ENCODE measurements at places on chromosomes 12 and 14. TPM values are rescaled to one million over a fixed set of nuclear protein-coding genes. Genes with fewer than 3 reads are reported as not detected.

DNA sequence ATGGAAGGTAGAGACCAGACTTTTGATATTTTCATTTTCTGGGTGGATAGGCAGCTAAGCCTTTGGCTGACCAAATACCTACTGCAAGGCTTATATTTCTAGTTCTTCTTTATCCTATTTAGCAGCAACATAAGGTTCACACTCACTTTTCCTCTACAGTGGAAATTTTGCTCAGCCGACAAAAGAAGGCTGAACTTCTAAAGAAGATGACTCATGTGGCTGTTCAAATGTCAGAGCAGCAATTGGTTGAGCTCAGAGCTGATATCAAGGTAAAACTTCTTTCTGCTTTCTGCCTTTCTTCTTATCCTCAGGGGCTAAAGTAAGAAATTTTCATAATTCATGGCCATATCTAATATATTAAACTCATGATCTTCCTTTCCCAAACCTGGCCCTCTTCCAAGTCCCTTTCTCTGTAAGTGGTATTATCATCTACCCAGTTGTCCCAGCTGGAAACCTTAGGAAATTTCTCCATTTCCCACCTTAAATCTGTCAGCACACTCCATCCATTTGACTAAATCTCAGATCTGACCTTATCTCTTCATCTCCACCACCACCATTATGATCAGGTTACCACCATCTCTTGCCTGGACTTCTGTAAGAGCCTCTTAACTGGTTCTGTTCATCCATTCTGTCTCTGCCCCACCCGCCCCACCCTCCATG, 19.8 kb upstream of the KCNH3 start:
- no peak for DNase-seq

Gene ATL1
- total RNA-seq: 1.1 TPM

DNA sequence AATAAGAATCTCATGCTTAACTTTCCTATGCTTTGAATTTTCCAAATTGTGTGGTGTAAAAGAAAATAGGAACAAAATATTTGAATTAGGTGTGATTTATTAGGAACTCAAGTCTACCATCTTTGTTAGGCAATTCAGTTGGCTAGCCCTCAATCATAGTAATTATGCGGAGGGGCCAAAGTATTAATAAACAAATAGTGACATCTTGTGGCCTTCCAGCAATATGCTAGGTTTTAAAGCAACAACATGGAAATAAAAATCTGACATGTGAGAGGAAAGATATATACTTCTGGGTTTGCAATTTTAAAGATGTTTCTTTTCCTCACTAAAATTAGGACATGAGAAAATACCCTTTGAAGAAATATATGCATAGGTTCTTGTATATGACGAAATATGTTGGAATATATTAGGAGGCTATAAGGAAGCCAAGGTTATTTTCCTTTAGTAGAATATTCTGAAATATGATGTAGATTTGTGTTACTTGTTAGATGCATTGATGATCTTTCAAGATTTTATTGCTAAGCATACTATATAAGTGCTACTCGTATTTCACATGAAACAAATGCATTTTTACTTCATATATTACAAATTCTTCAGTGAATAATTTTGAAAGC, 200.4 kb downstream of the PTPRO start:
- no peak for DNase-seq

DNA sequence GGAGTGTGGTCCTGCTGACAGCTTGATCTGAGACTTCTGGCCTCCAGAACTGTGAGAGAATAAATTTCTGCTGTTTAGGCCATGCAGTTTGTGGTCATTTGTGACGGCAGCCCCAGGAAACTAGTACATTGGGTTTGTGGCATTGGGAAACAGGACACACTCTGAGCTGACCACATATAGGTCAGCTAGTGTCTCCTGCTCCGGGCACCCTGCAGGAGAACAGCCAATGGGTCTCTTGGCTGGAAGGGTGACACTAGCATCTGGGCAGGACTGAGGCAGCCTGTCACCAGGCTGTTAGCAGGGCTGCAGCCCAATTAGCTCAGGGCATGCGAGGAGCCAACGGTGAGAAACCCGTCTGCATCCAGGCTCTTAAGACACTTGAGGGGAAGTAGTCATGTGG, 83.2 kb downstream of the PITPNM2 start:
- no peak for DNase-seq

- peak; percentile 67 for DNase-seq
Observed at GRCh38 chr12:104177663-104178501, 37.7 kb upstream of the TXNRD1 start.

GRCh38 chr12:45209784-45210183, 6.1 kb upstream of the ANO6 start:
- no peak for DNase-seq

- no peak for DNase-seq
Observed at GRCh38 chr12:131984334-131984733, 34.6 kb downstream of the EP400 start.

DNA sequence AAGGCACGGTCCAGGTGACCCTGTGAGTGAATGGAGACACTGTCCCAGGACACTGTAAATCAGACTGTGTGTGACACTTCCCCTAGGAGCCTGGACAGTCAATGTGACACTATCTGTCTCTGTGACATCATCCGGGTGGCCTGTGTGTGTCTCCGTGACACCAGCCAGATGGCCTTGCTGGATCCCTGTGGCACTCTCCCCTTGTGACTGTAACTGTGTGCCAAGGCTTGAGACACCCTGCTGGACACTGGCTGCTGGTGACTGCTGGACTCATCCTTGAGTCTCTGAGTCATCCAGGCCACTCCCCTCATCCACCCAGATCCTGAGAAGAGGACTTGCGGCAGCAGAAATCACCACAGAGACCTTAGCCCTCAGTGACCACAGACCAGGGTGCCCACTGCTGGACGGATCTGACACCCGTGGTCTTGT, 51.6 kb downstream of the MVK start:
- DNase-seq: no peak

Gene SERPINA3
- not detected for total RNA-seq

- DNase-seq: no peak
Observed at GRCh38 chr14:22213120-22213519, 375.9 kb downstream of the DAD1 start.

DNA sequence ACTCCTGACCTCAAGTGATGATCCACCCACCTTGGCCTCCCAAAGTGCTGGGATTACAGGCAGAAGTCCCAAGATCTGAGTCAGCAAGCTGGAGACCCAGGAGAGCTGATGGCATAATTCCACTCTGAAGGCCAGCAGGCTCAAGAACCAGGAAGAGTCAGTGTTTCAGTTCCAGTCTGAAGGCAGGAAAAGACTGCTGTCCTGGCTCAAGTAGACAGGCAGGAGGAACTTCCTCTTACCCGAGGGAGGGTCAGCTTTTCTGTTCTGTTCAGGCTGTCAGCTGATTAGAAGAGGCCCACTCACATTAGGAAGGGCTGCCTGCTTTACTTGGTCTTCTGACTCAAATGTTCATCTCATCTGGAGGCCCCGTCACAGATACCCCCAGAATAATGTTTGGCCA, 206.0 kb upstream of the MYL2 start:
- DNase-seq: no peak

Gene KHNYN
- 51.7 TPM for total RNA-seq

Gene CFAP73
- total RNA-seq: 1.9 TPM

DNA sequence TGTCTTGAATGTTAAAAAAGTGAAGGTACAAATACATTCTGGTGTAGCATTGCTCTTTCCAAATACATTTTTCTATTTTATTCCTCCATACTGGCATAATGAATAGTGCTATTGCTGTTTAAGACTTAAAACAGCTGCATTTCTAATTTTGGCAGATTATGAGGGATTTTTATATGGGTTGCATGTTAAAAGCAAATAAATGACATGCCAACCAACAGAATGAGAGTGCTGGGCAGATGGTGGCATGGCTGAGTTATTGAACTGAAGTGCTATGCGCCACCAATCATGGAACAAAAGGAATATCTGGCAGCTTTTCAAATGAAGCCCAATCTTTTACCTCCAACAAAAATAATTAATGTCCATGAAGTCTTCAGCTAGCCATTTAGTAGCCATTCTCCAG, 215.0 kb downstream of the PRKD1 start:
- DNase-seq: no peak

- DNase-seq: no peak
Observed at GRCh38 chr14:57692671-57693070, 173.2 kb downstream of the SLC35F4 start.

GRCh38 chr12:67884596-67884995, 104.7 kb upstream of the IFNG-AS1 start:
- no peak for DNase-seq

- DNase-seq: peak; percentile 21
Observed at GRCh38 chr12:11771356-11771755, 121.9 kb downstream of the ETV6 start.

Gene OR10G3
- total RNA-seq: not detected

GRCh38 chr14:65336191-65336591, 76.3 kb upstream of the FUT8 start:
- peak; percentile 81 for DNase-seq

Gene PZP
- not detected for total RNA-seq

DNA sequence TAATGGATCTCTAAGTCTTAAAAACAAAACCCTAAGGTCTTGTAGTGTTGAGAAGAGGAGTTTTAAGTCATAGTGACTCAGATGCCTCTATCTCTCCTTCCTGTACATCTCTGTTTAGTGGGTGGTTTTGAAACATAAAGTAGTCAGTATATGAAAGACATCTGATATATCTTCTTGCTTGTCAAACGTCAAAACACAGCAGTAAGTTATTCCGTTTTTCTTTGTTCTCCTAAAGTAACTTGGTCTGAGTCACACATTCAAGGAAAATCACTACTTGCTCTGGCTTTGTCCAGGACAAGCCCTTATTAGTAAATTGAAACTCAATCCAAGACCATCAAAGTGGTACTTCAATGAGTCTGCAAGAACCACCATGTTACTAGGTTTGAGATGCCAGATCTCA, 1172.5 kb downstream of the BCL11B start:
- DNase-seq: no peak

- no peak for DNase-seq
Observed at GRCh38 chr12:104507672-104508071, 50.9 kb downstream of the CHST11 start.

DNA sequence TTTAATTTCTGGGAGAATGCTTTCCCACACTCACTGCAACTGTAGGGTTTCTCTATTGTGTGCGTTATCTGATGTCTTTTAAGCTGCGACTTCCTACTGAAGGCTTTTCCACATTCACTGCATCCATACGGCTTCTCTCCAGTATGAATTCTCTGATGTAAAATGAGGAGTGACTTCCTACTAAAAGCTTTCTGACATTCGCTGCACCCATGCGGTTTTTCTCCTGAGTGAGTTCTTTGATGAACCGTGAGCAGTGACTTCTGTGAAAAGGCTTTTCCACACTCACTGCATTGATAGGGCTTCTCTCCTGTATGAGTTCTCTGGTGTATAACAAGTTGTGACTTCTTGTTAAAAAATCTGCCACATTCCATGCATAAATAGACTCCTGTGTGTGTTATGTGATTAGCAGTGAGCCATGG, 29.7 kb downstream of the ZNF605 start:
- DNase-seq: no peak

GRCh38 chr12:27936196-27936595, 36.3 kb downstream of the PTHLH start:
- DNase-seq: no peak

DNA sequence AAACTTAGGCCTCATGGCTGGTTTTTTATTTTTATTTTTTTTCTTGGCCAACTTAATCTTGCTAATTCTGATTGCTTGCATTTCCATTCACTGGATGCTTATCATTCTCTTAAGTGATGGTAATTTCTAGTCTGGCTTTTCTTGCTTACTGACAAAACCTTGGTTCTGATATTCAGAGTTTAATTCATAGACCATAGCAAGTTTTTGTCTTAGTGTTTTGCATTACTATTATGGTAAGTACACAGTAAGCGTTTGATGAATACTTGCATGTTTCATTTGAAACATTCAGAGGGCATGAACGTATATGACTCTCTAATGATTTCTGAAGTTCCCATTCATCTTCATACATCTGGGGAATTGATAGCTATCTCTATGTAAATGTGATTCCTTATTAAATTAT, 55.8 kb downstream of the GPHN start:
- no peak for DNase-seq

DNA sequence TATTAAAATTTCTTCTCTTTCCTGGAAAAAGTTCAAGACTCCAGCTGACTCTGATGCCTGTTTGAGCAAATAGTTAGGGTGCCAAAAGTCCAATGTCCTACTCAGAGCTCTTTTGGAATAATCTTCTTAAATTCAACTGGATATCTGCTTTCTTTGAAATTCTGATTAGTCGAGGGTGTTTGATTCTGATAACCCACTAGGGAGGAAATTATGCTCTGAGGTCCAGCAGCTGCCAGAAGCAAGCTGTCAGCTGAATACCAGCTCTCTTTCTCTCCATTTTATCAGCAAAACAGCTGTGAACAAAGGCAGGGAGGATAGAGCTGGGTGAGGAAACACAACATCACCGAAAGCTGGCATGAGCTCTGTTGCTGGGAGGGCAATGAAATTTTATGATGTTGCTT, 141.5 kb downstream of the CAND1 start:
- DNase-seq: no peak

Gene BRI3BP
- total RNA-seq: 22.1 TPM

- DNase-seq: peak; percentile 17
Observed at GRCh38 chr12:56657416-56658379, 11.9 kb upstream of the ATP5F1B start.

DNA sequence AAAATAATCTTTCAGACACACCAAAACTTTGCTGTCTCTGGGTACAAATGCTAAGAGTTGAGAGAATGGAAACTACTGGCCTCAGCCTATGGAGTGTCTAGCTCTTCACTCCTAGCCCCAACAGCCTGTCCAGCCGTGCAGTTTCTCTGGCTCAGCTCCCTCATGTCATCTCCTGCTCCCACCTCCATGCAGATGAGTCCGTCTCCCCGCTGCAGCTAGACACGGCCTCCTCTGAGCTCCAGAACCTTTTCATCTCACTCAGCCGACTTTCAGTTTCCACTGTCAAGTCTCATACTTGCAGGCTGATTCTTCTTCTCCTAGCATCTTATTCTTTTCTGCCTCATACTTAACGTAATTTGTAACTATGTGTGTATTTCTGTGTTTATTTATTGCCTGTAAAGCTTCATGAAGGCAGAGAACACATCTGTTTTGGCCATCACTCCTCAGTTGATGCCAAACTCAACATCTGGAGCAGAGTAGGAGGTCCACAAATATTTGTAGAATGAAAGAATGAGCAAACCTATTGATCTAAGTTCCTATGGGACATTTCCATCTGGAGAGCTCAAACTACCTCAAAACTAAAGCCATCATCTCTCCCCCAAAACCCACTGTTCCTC, 139.8 kb upstream of the PWP1 start:
- no peak for DNase-seq

Gene PLD4
- total RNA-seq: not detected

Gene SERPINA6
- not detected for total RNA-seq

Gene LRCOL1
- not detected for total RNA-seq

DNA sequence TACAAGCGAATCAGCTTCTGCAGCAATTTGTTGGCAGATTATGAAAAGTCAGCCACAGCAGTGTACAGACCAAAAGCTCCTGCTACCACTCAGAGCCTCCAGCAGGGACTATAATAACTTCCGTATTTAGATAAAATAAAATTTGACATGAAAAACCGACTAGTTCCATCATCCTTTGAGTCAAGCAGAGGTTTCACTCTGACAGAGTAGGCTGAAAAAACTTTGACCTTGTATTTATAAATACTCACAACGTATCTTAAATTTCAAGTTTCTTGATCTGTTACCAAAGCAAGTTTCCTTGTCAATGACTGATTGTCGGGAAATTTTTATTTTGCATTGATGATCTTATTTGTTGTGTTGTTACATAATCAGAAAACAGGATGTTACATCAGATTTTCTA, 283.4 kb downstream of the DAD1 start:
- no peak for DNase-seq

Gene DIABLO
- total RNA-seq: 55.2 TPM

GRCh38 chr14:40240245-40240859, 808.1 kb upstream of the FBXO33 start:
- no peak for DNase-seq
